Activated CD4-positive, alpha-beta T cell treated with anti-CD3 and anti-CD28 coated beads, Interleukin-2, amount 10 ng/mL, durations not matched to agents 24 days and 14 days (primary cell): ENCODE measurements at places on chromosomes 4 and X. TPM values are rescaled to one million over a fixed set of nuclear protein-coding genes. Genes with fewer than 3 reads are reported as not detected.

GRCh38 chrX:96436105-96436504 is 248.5 kb upstream of the DIAPH2 start:
- no peak for DNase-seq

TEX11 gene
- total RNA-seq, result not detected in 2 replicates

CCKAR gene
- not detected in 2 replicates for total RNA-seq

- no peak for DNase-seq
Measured at GRCh38 chrX:34509394-34509793, 147.7 kb downstream of the TMEM47 start.

AMMECR1 gene
- total RNA-seq, result 12.2 and 15.0 TPM in 2 replicates

SLC9B1 gene
- total RNA-seq, result 0.23 and 0.47 TPM in 2 replicates

- no peak for DNase-seq
Measured at GRCh38 chr4:100674976-100675375, 157.2 kb upstream of the EMCN start.

DNA sequence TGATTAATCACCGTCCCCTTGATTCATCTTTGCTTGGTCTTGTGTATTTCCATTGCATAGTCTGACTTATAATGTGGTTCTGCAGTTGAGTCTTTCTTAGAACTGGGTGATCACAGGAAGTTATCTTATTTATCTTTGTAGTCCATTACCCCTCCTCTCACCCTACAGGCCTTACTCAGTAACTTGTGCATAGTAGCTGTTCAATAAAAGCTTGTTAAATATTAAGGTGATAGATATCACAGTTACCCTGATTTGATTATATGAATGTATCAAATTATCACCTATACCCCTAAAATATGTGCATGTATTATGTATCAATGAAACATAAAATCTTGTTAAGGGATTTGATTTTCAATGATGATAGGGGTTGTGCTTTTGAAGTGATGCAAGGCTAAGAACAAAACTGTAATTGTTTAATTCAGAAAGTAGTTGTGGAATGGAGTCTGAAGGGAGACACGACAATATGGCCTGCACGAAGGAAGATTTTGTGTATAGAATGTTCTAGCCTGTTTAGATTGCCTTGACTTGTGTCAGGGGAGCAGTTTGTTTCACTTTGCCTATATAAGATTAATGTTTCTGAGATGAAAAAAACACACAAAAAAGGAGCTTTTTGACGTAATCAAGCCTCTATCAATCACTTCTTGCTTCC is 132.4 kb upstream of the LIMCH1 start:
- no peak for DNase-seq

- peak; percentile 31 for DNase-seq
Measured at GRCh38 chrX:11754958-11755645, 2.9 kb upstream of the MSL3 start.

ATP8A1 gene
- 21.8 and 24.3 TPM in 2 replicates for total RNA-seq

- no peak for DNase-seq
Measured at GRCh38 chrX:34918856-34919255, 23.7 kb upstream of the FAM47B start.

GRCh38 chr4:52051615-52052474 is 741 bp downstream of the SPATA18 start:
- DNase-seq, result no peak

CCNB3 gene
- total RNA-seq, result 0.56 and 1.0 TPM in 2 replicates

- no peak for DNase-seq
Measured at GRCh38 chrX:140502491-140503237, 2.2 kb downstream of the SOX3 start.

DNA sequence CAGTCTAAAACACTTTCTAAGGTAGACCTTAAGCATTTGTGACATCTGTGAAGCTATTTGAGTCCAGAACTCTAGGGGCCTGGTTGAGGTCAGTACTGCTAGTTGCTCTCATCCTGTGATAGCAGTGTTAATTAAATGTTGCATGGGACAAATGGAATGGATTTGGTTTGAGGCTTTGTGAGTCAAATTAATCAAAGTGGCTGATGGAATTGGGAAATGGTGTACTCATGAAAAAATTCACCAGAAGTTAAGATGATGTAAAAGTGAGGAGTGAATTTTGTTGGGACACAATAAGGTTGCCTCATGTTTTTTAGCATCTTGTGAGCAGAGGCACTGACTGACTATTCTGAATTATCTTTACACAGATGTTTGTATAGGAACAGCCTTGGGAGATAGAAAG is 99.2 kb upstream of the ARSJ start:
- no peak for DNase-seq
